ENCODE measurements at places on chromosomes 1 and 21.

DNA sequence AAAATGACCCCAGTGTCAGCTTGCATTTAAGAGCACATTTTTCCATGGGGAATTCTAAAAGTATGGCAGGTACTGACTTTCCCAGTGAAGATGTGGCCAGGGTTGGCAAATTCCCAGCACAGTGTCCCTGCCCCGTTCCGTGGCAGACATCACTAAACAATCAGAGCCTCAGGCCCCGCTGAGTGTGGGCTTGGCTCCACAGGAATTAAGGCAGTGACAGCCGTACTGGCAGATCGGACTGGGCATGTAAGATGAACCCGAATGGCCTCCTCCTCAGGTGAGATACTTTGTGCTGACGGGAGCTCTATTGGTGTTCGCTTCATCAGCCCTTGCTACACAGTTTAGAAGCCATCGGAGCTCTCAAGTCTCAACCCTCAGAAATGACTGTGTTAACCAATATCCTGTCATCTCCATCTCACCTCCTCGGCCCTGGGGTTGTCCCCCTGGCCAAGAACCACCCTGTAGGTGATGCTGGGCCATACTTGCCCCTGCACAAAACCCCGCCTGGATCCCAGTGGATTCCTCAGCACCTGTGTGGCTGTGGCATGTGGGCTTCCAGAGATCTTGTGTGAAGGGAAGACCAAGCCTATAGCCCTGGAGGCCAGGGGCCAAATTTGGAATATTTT, 29.0 kb upstream of the ABCG1 start:
- ATAC-seq = no peak

- ATAC-seq = peak; percentile 63
Measured at GRCh38 chr1:184888505-184888904, 85.8 kb downstream of the NIBAN1 start.

GRCh38 chr21:44914176-44914874, 6.4 kb downstream of the ITGB2 start:
- ATAC-seq = no peak

DNA sequence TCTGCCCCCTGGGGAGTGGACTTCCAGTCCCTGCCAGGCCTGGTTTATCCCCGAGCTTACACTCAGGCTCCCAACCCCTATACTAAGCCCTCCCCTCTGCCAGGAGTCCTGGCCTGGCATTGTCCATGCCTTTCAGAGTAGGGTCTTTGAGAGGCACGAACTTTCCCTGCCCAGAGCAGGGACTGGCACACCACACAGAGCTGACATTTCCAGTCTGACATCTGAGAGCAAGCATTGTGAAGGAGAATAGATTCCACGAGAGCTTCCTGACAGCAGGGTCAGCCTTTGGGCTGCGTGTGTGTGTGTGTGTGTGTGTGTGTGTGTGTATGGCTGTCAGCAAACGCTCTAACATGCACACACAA, 59.5 kb upstream of the LAPTM5 start:
- ATAC-seq = peak; percentile 16

- ATAC-seq = peak; percentile 98
Measured at GRCh38 chr1:215845234-215845891, 278.3 kb downstream of the KCTD3 start.

GRCh38 chr1:84939151-84939550, 46.1 kb upstream of the LPAR3 start:
- no peak for ATAC-seq

DNA sequence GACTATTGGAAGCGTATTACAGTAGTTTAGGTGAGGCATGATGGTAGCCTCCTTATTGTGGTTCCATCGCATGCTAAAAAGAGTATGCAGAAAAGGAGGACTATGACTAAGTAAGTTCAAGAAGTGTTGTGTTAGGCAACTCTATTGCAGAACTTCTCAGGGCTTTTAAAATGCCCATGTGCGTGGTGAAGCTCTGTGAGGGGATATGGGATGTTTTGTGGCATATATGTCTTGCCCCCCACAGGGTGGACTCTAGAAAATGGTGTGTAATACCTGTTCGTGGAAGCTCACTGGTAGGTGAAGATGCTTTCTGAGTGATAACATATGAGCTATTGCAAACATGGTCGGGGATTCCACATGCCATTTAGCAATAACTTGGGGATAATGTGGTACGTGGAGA, 31.7 kb downstream of the MAN1A2 start:
- ATAC-seq = no peak

DNA sequence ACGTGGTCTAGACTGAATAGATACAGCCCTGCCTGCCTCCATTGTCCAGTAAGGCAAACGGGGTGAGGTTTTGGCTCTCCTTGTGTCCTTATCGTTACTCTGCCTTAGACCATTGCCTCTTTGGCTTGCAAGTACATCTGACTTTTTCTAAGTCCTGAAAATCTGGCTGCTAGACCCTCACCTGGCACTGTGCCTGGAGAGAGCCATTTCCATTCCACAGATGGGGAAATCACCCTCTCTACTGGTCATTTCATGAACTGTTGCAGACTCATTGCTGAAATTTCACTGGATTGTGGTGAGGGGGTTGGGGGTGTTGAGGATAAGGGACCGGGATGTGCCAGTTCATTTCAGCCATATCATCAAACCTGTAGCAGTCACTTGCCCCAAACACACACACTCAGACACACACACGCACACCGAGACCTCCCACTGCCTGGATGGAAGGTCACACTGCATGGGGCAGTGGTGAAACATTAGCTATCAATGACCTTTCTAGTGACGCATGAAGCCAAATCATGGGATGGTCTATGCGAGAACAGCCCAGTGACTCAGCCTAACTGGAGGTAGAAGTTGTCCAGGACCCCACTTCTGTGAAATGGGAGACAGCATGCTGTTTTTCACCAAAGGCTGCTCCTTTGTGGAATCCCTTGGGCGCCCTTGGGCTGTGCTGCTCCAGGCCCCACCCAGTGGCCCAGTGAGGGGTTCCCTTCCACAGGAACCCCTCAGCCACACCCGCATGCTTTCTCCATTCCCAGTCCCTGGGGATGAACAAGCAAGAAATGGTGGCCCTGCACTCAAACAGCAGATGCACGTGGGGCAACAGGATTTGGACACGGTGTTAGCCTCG, 34.9 kb upstream of the VASH2 start:
- ATAC-seq = peak; percentile 81

GRCh38 chr1:17958704-17959103, 148.9 kb upstream of the IGSF21 start:
- no peak for ATAC-seq

- no peak for ATAC-seq
Measured at GRCh38 chr21:34691390-34692032, 22.7 kb downstream of the CLIC6 start.

GRCh38 chr1:39657923-39658485, 13.9 kb downstream of the NT5C1A start:
- ATAC-seq = peak; percentile 82

- no peak for ATAC-seq
Measured at GRCh38 chr1:245108909-245109308, 45.9 kb upstream of the KIF26B start.

GRCh38 chr1:98030976-98031375, 110.1 kb upstream of the DPYD start:
- no peak for ATAC-seq

- no peak for ATAC-seq
Measured at GRCh38 chr1:41616563-41616962, 132.1 kb upstream of the EDN2 start.

DNA sequence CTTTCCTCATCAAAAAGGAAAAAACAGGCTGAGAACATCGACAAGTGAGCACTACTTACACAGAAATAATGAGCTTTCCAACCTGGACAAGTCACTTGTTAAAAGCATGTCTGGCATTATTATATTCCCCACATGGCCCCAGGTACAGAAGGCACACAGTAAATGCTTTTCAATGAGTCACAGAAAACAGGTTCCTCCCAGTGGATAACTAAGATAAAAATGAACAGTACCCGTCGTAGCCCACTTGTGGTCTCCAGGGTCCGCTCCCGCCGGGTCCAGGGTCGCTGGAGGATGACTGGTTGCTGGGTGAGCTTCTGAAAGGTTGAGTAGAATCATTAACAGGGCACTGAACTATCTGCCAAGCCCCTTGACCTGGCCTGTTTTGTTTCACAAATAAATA, 186.6 kb downstream of the SIPA1L2 start:
- ATAC-seq = no peak

DNA sequence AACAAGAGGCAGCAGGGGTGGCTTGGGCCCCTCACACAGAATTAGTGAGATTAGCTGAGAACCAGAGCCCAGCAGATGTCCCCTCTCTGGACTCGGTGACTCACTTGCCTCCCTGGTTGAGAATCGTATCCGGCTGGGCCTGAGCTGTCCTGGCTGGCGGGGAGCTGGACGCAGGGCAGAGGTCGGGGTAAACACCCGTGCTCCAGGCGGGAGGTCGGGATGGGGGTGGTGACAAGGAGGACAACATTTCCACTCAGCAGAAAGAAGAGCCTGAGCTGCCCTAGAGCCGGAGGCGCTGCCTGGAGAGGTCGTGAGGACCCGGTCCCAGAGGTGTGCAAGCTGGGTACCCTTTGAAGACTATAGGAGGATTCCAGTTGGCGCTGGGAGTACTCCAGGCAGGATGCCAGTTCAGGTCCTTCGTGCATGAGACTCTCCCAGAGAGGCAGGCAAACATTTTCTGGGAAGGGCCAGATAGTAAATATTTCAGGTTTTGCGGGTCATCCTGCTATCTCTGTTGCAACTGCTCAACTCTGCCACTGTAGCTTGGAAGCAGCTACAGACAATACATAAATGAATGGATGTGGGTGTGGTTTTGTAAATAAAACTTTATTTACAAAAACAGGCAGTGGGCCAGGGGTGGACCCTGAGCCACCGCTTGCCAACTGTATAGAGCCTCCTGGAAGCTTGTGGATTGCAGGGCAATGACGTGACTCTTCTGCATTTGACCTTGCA, 116.8 kb upstream of the WNT4 start:
- no peak for ATAC-seq

DNA sequence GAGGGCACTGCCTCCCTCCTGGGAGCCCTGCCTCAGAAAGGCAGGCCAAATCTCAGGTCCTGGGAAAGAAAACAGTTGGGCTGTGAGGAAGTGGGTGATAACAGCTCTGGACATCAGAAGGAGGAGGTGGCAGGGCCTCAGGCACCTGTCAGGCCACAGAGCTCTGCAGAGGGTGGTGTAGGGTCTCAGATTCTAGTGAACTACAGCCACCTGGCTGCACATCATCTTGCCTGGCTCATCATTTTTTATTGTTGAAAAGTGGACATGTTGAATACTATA, 15.3 kb upstream of the ZNF678 start:
- no peak for ATAC-seq

- ATAC-seq = peak; percentile 31
Measured at GRCh38 chr1:115184951-115185331, 95.6 kb upstream of the TSPAN2 start.

- ATAC-seq = no peak
Measured at GRCh38 chr1:234915924-234916675, 212.5 kb downstream of the TOMM20 start.

- ATAC-seq = no peak
Measured at GRCh38 chr1:66439031-66439740, 94.8 kb upstream of the SGIP1 start.

DNA sequence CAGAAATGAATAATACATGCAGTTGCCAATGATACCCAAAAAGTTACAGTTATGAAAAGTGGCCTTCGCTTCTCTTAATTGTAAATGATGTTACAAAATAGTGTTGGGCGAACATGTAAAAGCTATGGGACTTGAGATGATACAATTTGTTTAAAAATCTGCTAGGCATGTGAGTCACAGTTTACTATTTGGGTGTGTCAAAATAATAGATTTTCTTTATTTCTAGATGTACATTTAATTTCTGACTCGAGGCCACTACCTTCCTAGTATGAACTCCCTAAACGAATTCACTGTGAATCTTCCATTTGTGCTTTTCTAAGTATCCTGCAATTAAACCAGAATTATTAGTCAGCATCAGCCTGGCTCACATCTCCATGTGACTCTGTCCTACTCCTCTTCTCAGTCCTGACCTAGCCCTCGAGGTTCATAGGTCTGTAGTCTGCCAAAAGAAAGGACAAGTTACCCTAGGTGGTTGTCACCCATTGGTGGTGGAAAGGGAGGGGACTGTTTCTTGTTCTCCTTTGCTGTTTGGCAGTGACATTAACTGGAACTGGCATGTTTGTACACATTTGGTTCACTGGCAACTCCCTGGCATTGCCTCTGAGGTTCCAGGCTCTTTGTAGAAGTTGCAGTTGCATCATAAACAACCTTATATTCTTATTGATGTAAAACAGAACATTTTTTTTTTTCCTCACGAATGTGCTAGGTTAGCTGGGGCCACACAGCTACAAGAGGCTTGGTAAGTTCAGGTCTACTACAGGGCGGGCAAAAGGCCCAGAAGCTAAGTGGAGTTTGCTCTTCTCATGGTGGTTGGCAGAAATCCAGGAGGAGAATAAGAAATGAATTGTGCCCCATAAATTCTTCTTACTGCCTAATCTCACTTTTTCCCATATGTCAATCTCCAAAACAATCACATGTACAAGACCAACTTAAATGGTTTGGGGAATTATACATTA, 746.5 kb upstream of the ADAMTS5 start:
- ATAC-seq = no peak

DNA sequence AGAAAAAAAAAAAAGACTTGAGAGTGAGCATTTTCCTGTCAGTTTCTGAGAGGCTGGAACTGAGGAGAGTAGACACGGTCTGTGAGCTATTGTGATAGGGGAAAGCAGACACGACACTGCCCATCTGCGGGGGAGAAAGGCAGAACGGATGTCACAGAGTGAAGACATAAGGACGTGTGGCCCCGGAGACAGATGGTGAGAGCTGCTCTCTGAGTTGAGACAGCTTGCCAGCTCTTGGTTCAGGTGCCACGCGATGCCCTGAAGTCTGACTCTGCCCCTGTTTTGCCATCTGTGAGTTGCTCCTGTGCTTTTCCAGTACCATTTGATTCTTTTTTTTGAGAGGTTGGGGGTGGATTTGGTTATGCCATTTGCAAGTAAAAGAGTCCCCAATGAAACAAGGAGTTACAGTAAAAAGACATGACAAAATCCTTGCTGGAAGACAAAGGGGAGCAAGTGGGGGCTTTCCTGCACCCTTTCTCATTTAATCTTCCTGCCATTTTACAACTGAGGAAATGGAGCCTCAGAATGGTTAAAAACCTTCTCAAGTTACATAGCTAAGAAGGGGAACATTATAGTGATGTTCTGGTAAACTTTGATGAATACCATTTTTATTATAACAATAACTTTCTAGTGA, 128.9 kb upstream of the DNAH14 start:
- ATAC-seq = no peak

DNA sequence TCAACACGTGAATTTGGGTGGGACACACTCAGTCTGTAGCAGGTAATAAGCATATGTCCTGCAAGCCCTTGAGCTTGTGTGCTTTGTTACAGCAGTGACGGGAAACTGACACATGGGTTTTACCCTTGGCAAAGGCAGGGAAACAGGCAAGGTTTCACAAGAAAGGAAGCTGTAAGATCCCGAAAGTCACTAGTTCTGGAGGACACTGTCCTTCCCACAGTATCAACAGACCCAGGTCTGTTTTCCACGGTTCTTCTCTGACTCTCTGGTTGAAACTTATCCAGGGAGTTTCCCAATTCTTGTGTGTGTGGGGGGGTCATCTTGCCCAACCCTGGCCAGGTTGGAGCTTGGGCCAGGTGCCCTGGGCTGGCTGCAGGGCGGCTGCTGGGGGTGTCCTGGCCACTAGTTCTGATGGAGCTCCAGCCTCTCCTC, 29.3 kb upstream of the ZBTB21 start:
- no peak for ATAC-seq
